ENCODE measurements at places on chromosomes 3 and 15. TPM values are rescaled to one million over a fixed set of nuclear protein-coding genes. Genes with fewer than 3 reads are reported as not detected.

The TFRC gene
- 102 TPM for total RNA-seq

The GABRG3 gene
- not detected for total RNA-seq

The CLSTN2 gene
- 3.0 TPM for total RNA-seq

The LRRC57 gene
- 14.7 TPM for total RNA-seq

The P3H2 gene
- 75.6 TPM for total RNA-seq

The CDHR4 gene
- not detected for total RNA-seq

The PPM1L gene
- 2.4 TPM for total RNA-seq

The KIF7 gene
- total RNA-seq, result 6.1 TPM

The IL17RB gene
- total RNA-seq, result 1.7 TPM

The GUCA1C gene
- 0.23 TPM for total RNA-seq

The CEMIP gene
- total RNA-seq, result 0.06 TPM

The OR5AC2 gene
- total RNA-seq, result not detected

The ANKRD34C gene
- total RNA-seq, result not detected

The CIDEC gene
- not detected for total RNA-seq

The LRRIQ4 gene
- not detected for total RNA-seq

The TGM5 gene
- not detected for total RNA-seq

The ZPLD1 gene
- total RNA-seq, result 0.07 TPM

The ALG3 gene
- 78.1 TPM for total RNA-seq

The MYRIP gene
- 0.29 TPM for total RNA-seq

The GOLGA8S gene
- not detected for total RNA-seq

The SLC28A1 gene
- not detected for total RNA-seq

The SMCO1 gene
- total RNA-seq, result not detected

The ENTPD3 gene
- 0.46 TPM for total RNA-seq

The RTP4 gene
- 0.40 TPM for total RNA-seq

The FBXL22 gene
- not detected for total RNA-seq

The ANP32A gene
- total RNA-seq, result 99.5 TPM

The CNOT10 gene
- total RNA-seq, result 52.4 TPM

The PPARG gene
- 14.7 TPM for total RNA-seq

The ITPKA gene
- 9.8 TPM for total RNA-seq

The TAGLN3 gene
- total RNA-seq, result 5.7 TPM

The PCOLCE2 gene
- total RNA-seq, result 7.7 TPM

The GRIP2 gene
- not detected for total RNA-seq

The GHSR gene
- not detected for total RNA-seq

The CAMK2N2 gene
- total RNA-seq, result 0.35 TPM

The GP9 gene
- total RNA-seq, result not detected

The SSR3 gene
- 171 TPM for total RNA-seq

The SH2D7 gene
- not detected for total RNA-seq

The GABRR3 gene
- total RNA-seq, result not detected

The SPTBN5 gene
- total RNA-seq, result 0.51 TPM

The FILIP1L gene
- total RNA-seq, result 24.1 TPM

The CCDC54 gene
- total RNA-seq, result not detected

The MIX23 gene
- 40.7 TPM for total RNA-seq

The ZBBX gene
- not detected for total RNA-seq

The TNFAIP8L3 gene
- not detected for total RNA-seq

The THRB gene
- total RNA-seq, result 2.1 TPM

The CNTN4 gene
- total RNA-seq, result 0.14 TPM

The CASR gene
- total RNA-seq, result not detected

The ISL2 gene
- total RNA-seq, result 0.69 TPM

The ITIH1 gene
- not detected for total RNA-seq

The P2RY1 gene
- total RNA-seq, result 0.06 TPM
